ENCODE measurements at places on chromosomes 12 and 14.

DNA sequence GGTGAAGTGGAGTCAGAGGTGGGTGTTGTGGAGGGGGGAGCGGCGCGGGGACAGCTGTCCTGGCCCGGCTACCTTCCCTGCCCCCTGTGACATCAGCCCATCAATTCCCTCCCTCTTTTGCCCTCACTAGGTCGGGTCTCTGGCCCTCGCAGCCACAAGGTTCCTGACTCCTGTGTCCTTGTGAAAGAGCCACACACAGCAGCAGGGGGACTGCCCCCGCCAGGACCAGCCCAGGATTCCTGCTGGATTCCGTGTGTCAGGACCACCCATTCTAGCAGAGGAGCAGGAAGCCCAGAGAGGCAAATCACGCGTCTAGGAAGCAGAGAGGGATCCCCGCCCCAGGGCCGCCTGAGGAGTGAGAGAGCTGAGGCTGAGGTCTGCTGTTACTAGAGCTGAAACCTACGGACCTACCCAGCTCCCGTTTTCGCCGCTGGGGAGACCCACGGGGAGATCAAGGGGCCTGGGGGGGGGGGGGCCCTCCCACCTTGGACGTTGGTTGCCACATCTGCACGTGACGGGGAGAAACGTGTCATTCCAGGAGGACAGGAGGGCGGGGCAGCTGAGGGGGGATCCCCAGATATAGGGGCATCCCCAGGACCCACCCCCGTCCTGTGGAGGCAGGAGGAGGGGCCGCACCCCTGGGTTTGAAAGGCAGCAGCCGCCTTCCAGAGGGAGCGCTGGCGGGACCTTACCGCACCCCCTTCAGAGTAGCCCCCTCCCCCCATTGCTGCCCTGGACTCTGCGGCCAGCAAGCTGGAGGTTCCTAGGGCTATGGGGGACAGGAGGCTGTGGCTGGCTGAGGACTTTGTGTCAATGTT is 12.5 kb upstream of the INF2 start:
- peak; percentile 26 for DNase-seq

DNA sequence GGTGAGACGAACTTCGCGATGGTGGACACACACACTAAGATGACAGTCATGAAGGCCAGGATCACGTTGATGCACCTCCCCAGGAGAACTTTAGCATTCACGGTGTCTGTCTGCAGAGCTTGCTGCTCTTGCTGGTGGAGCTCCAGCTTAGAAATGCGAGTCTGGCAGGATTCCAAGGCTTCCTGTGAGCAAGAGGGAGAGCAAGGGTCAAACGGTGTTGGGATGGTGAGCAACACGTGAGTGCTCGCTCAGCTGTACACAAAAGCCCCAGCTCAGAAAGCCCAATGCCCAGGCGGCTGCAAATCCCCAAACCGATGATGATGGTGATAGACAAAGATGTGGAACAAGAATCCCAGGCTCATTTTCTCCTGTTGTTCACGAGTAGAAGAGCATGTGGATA is 78.8 kb downstream of the TMCC3 start:
- no peak for DNase-seq

DNA sequence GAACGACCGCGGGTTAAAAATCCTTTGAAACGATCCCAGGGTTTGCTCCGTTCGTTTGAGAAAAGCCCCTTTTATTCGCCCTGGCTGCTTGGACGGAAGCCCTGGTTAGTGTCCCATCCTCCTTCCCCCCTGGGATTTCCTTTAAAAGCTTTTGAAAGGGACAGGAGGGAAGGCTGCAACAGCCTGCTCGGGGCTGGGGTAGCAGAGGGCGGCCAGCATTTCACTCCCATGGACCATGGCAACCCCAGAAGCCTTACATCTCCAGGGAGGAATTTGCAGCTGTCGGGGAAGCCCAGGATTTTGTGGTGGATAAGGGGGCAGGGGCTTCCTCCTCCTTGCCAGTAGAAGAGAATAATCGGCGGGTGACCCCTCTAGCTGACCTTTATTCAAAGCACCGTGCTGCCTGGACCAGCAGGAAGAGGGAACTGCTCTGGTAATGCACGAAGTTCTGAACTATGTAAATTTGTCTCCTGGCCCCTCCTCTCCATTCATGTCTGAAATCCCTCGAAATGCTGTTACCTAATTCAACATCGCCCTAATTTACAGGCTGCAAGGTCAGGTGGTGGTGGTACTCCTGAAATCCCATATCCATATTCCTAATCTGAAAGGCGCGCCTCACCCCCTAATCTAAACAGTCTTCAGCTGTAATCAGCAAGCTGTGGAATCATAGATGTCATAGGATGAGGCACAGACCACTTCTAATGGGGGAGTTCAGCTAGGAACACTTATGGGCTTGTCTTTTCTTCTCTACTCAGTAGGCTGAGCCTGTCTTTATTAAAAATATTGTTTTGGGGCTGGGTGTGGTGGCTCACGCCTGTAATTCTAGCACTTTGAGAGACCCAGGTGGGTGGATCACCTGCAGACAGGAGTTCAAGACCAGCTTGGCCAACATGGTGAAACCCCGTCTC is 1.0 kb upstream of the CLIP1 start:
- no peak for DNase-seq

- DNase-seq: no peak
Observed at GRCh38 chr14:71497645-71498086, 434.6 kb upstream of the RGS6 start.

DNA sequence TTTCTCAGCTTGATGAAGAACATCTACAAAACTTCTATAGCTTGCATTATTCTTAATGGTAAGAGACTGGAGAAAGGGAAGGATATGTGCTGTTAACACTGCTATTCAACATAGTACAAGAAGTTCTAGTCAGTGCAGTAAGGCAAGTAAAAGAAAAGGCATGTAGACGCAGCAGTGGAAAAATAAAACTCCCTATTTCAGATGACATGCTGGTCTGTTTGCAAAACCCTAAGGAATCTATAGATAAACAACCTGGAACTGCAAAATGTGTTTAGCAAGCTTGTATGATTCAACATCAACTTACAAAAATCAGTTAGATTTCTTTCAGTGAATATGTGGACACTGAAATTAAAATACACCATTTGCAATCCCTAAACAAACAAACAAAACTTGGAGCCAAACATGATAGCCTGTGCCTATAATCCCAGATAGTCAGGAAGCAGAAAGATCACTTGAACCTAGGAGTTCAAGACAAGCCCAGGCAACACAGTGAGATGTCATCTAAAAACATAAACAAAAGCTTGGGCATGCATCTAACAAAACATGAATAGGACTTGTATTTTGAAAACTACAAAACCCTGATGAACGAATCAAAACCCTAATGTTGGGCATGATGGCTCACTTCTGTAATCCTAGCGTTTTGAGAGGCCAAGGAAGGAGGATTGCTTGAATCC is 293.6 kb upstream of the RGS6 start:
- no peak for DNase-seq

DNA sequence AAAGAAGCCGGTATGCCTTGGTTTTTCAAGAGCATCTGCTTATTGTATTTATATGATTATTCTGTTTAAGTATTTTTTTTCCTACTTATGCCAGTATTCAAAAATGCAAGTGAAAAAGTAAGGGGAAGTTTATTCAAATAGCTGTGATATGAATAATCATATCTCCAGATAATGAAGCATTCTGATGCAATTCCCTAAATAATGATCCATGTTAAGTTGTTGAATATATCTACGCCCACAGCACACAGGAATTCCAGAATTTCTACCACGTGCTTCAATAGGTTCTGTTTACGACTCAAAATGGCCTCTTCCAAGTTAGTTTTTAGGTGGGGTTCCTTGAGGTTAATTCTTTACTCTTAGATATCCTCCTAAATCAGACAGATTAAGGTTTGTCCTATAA is 208.3 kb downstream of the NAV3 start:
- DNase-seq: no peak

- DNase-seq: no peak
Observed at GRCh38 chr14:69901113-69901951, 22.1 kb downstream of the SMOC1 start.

DNA sequence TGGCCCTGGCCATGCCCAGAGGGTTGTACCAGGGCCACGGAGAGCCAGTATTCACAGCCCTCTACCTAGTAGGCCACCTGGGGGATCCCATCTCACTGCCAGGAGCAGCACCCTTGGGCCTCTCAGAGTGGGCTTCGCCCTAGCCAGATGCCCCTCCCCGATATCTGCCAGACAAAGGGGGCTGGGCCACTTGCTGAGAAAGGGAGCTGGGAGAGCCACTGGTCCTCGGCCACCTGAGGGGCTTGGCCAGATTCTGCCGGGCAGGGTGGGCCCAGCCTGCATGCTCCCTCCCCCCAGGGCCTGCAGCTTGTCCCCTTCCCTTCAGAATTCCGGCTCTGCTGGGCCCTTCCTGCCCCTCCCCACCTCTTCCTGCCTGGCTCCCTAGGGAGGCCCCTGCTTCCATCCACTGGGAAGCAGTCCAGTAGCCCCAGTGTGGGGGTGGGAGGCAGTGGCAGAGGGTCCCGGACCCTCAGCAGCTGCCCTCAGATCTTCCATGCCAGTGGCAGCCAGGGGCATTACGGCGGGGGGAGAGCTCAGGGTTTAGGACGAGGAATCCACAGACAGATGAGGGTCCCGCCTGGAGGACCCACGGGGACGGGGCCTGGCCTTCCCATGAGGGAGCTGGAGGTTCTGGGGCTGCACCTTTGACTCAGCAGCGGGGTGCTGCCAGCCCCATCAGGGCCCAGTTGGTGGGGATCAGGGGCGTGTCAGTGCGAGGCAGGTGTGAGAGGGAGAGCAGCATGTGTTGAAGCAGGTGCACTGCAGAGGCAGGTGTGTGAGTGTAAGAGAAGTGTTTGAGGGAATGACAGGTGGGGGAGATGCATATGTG is 2.4 kb downstream of the CRIP2 start:
- no peak for DNase-seq

DNA sequence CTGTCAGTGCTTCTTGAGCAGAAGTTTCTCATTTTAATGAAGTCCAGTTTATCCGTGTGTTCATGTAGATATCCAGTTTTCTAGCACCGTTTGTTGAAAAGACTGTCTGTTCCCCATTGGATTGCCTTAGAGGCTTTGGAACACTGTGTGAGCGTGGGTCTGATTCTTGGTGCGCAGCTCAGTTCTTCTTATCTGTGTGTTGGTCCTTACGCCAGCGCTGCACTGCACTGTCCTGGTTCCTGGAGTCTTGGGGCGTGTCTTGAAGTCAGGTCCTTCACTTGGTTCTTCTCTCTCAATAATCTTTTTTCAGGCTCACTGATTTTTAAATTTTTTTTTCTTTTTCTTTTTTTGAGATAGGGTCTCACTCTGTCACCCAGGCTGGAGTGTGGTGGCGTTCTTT is 25.5 kb downstream of the EP400 start:
- DNase-seq: no peak

DNA sequence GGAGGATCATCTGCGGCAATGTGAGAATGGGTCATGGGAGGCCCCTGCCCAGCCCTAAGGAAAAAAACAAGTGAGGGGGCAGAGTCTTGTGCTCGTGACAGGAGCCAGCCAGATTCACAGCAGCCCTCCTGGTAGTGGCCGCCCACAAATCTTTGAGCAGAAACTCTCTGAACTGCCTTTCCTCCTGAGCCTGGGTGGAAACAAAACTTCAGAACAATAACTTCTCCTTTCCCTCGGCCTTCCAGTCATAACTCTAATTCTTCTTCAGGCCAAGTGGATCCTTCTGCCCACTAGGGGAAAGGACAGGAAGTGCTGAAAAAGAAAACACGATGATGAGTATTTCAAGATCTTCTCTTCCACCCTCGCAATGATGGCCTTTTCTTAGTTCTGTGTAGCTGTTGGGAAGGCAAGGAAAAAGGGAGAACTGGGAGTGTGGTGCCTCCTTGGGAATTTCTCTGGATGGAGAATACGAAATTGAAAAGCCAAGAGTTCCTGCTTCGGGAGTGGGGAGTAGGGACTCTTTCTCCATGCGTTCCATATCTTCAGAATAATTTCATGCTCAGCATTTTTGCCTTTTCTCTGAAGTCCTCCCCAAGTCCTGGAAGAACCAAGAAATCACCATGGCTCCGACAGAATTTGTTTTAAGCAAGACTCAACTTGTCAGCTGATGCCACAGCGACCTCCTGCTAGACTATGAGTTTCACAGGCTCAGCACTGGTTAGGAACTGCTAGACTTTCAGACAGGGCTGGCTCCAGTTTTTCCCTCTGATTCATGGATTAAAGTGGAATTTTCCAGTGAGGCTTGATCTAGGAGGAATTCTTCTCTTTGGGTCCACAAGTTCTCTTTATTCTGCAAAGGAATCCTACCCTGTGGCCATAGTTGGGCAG is 188.9 kb downstream of the CAND1 start:
- DNase-seq: no peak

DNA sequence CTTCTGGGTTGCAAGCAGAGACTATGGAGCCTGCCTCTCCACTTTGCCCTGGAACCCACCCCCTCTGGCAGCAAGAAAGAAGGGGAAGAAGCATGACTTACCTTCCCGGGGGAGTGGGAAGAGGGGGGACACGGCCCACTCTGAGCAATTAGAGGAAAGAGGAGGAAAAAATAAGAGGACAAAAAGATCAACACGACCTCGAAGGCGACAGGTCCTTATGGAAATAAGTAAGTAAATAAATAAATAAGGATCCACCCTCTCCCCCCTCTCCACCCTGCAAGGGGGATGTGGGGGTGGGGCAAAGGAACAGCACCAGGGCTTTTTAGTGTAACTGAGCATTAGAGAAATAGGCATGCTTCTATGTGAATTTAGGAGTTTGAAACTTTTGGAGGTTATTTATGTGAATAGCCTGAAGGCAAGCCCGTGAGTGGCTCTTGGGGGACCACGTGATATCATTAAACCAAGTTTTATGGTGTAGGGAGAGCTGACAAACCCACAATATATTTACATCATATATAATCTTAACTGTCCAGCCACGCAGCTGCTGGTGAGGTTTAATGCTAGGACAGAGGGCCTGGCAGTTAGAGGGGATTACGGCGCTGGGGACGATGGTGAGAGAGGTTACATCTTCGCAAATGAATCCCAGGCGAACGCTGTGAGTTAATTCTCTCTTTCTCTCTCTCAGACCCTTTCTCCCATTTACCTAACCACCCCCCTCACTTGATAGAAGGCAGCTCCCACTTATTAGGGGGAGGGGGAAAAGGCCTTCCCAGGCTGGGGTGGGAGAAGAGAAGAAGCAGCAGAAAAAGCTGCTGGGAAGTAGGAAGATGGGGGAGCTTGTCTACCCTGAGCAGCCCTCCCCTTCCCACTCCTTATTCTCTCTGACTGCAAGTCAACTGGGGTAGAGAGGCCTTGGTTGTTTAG is 4.8 kb downstream of the HOXC5 start:
- no peak for DNase-seq

DNA sequence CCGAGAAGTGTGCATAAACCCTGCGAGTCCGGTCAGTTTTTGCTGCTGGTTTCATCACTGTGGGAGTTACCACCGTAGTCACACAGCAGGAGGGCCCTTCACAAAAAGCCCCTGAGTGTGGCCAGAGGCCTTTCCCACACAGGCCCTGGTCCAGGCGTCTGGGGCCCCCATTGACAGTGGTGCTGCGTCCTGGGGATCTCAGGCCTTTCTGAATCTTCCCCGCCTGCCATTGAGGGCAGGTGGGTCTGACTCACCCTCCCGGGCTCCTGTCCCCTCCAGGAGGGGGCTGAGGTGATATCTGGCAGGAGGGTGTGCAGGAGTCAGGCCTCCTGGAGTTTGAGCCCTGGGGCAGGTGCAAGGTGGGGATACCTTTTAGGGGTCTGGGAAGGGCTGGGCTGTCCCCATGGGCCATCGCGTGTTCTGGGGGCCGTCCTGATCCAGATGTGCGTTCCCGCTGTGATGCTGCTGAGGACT is 358.5 kb downstream of the TMEM121 start:
- no peak for DNase-seq

GRCh38 chr12:124213666-124214347 is 81.1 kb upstream of the RFLNA start:
- DNase-seq: no peak

- DNase-seq: no peak
Observed at GRCh38 chr14:67497216-67497615, 8.7 kb upstream of the TMEM229B start.

- DNase-seq: peak; percentile 86
Observed at GRCh38 chr12:57744194-57744776, 554 bp upstream of the TSPAN31 start.

- DNase-seq: no peak
Observed at GRCh38 chr12:51589060-51589459, 2.0 kb upstream of the SCN8A start.
